ENCODE measurements at places on chromosomes 5 and 9.

- H3K4me1 ChIP-seq, result no peaks in the 10 kb centered on the region
- DNase-seq, result no peak
- no peaks in the 10 kb centered on the region for H3K36me3 ChIP-seq
These were observed 57.1 kb downstream of the MAST4 start for GRCh38 chr5:66653325-66653724.

DNA sequence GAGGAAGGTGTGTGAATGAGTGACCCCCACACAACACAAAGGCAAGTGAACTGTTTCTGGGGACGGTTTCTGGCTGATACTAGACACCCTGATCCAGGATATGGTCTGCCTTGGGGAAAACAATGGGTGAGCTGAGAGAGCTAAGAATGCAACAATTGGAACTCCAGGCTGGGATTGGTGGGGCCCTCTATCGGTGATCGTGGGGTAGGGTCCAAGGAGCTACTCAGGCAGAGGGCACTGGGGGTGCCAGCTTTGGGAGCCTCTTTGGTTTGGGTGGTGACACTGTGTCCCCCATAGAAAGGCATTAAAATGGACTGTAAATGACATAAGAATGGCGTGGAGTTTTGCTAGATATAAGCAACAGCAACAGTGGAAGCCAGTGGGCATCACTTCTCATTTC, 439.1 kb downstream of the DMAC1 start:
- no peaks in the 10 kb centered on the region for H3K27me3 ChIP-seq
- DNase-seq, result no peak
- no peaks in the 10 kb centered on the region for H3K4me1 ChIP-seq
- no peaks in the 10 kb centered on the region for H3K36me3 ChIP-seq
- no peak overlapping the region for H3K4me3 ChIP-seq

DNA sequence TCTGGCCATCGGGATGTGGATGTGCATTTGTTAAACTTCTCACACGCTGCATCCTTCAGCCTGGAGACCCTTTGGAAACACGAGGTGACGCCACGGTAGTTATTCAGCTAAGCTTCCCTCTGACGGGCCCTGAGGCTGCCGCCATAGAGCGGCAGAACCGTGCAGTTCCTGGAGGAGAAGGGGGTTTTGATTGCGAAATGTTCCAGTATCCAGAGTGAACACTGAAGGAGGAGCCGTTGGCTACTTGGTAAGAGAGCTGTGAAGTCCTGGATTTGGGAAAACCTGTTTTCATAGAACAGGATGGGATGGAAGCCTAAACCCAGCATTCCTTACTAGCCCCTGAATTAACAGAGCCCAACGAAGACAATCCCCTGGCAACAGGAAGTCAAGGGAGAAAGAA, 23.0 kb upstream of the EXOC3 start:
- DNase-seq, result peak; percentile 11
- H3K27me3 ChIP-seq, result no peaks in the 10 kb centered on the region
- no peak overlapping the region for H3K27ac ChIP-seq

GRCh38 chr5:126490167-126490940, 67.1 kb downstream of the GRAMD2B start:
- peaks cover 41% of the 10 kb centered on the region for H3K36me3 ChIP-seq
- no peak overlapping the region for H3K27ac ChIP-seq
- H3K4me1 ChIP-seq, result no peaks in the 10 kb centered on the region
- H3K27me3 ChIP-seq, result no peaks in the 10 kb centered on the region
- no peak for DNase-seq

GRCh38 chr9:22105005-22105722, 96.1 kb upstream of the CDKN2B start:
- H3K4me3 ChIP-seq, result no peak overlapping the region
- no peaks in the 10 kb centered on the region for H3K36me3 ChIP-seq

DNA sequence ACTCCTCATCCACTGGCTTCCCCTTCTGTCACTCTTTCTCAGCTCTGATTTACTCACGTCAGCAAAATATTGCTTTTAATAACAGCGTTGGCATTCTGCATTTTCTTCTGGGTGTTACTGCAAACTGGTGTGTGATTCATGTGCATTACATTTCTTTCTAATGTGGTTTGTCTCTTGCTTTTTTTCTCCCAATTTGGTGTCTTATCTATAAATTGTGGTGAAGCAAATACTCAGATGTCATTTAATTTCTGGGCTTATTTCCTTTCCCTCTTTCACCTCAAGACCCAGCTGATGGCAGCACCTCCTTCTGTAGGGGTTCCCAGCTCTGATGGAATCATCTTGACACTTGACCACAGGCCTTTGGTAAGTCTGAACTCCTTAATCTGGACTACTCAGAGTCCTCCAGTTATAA, 180.7 kb upstream of the ZNF618 start:
- no peaks in the 10 kb centered on the region for H3K4me1 ChIP-seq
- no peak overlapping the region for H3K4me3 ChIP-seq
- no peak for DNase-seq
- no peaks in the 10 kb centered on the region for H3K27me3 ChIP-seq
- no peaks in the 10 kb centered on the region for H3K36me3 ChIP-seq
- no peak overlapping the region for H3K27ac ChIP-seq

- no peaks in the 10 kb centered on the region for H3K36me3 ChIP-seq
- DNase-seq, result no peak
- H3K27ac ChIP-seq, result peak overlapping the region; percentile 27
- no peaks in the 10 kb centered on the region for H3K27me3 ChIP-seq
These were observed 15.1 kb upstream of the PHF19 start for GRCh38 chr9:120891884-120892747.

DNA sequence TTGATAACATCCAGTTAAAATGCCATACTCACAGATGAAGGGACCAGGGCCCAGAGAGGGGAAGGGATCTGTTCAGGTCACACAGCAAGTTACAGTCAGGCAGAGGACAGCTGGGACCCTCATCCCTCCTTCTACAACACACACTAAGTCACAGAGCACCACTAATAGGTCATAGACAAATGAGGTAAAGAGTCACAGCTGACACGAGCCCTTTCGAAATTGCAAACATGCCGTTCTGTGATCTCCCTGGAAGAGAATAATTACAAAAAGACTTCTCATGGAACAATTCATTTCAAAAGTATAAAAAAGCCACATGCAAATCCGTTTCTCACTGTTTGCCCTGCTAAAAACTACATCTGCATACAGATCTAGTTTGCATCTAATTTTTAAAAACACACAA, 15.5 kb downstream of the IGFBPL1 start:
- no peak overlapping the region for H3K4me3 ChIP-seq
- H3K36me3 ChIP-seq, result no peaks in the 10 kb centered on the region
- H3K4me1 ChIP-seq, result no peaks in the 10 kb centered on the region
- peaks cover 2% of the 10 kb centered on the region for H3K27me3 ChIP-seq
- no peak for DNase-seq

Measured in kidney (tissue), 22 donors.